ENCODE measurements at places on chromosomes 3 and 15.
A peak's percentile ranks its signal among the peaks of the same experiment; 100 is the strongest.

- no peak for DNase-seq
Measured at GRCh38 chr3:157465741-157466140, 29.1 kb downstream of the PTX3 start.

- DNase-seq = no peak
Measured at GRCh38 chr15:62498712-62499111, 333.6 kb upstream of the C2CD4B start.

GRCh38 chr3:95521396-95521795 lies 1293.0 kb upstream of the EPHA6 start:
- DNase-seq = no peak

DNA sequence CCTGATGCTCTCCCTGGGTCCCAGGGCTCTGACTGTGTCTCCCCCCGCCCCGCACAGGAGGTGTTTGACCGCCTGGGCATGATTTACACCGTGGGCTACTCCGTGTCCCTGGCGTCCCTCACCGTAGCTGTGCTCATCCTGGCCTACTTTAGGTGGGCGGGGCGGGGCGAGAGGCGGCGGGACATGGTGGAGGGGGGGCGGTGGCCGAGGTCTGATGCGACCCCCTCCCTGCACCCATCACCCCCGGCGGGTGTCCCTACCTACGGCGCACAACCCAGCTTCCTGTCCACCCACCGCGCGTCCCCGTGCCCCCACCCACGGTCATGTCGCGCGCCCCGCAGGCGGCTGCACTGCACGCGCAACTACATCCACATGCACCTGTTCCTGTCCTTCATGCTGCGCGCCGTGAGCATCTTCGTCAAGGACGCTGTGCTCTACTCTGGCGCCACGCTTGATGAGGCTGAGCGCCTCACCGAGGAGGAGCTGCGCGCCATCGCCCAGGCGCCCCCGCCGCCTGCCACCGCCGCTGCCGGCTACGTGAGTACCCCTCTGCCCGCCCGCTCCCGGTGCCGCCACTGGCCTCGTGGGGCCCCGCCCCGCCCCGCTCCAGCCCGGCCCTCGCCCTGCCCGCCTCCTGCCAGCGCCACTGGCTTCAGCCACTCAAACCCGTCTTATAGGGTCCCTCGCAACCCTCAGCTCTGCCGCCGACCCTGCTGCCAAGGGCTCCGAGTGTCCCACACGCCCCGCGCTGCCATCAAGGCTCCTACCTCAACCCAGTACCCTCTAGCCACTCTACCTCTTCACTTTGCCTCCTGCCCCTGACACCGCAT lies 21.0 kb downstream of the PTH1R start:
- no peak for DNase-seq

GRCh38 chr3:39294446-39295183 lies 14.8 kb upstream of the CX3CR1 start:
- no peak for DNase-seq

DNA sequence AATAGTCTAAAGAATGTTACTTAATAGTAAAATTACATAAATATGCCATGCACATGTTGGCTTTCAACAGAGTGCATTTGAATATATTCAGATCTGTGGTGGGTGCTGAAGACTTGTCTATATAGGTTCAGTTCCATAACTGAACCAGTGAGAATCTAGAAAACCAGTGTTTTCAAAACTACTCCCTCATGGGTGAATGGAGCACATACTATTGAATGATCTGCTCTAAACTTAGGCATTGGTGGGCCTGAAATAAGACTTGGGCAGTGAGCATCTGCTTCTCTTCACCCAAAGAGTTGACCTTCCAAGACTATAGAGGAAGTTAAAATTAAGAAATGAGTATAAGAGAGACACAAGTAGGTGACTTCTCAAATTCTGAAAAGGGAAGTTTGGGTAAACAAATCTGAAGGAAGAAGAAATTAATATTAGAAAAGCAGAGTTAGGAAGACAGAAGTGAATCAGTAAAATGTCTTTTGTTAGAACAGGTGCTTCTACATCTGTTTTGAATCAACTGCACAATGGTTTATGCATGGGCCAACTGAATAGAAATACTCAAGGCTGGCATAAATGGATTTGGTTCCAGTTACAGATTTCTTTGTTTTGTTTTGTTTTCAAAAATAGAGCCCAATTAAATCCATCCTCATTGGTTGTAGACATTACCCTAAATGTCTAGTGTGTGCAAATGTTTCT lies 19.3 kb downstream of the ALCAM start:
- DNase-seq = no peak

DNA sequence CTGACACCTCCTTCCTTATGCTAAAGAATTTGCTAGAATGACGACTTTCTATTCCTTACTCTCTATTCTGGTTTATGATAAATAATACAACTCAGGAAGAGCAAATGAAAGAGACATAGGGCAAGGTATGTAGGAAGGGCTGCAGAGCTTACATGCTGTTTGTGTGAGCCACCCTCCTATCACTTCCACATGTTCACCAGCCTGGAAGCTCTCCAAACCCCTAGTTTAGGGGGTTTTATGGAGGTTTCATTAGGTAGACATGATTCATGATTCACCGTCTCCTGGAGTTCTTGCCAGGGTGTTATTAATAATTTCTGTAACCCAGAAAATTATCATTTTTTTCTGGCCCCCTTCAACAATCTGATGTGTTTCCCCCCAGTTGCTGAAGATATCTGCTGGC lies 172.1 kb upstream of the COL8A1 start:
- no peak for DNase-seq

GRCh38 chr15:52879145-52879544 lies 89.0 kb upstream of the ONECUT1 start:
- no peak for DNase-seq

GRCh38 chr15:91141097-91141496 lies 41.0 kb downstream of the SV2B start:
- DNase-seq = no peak

DNA sequence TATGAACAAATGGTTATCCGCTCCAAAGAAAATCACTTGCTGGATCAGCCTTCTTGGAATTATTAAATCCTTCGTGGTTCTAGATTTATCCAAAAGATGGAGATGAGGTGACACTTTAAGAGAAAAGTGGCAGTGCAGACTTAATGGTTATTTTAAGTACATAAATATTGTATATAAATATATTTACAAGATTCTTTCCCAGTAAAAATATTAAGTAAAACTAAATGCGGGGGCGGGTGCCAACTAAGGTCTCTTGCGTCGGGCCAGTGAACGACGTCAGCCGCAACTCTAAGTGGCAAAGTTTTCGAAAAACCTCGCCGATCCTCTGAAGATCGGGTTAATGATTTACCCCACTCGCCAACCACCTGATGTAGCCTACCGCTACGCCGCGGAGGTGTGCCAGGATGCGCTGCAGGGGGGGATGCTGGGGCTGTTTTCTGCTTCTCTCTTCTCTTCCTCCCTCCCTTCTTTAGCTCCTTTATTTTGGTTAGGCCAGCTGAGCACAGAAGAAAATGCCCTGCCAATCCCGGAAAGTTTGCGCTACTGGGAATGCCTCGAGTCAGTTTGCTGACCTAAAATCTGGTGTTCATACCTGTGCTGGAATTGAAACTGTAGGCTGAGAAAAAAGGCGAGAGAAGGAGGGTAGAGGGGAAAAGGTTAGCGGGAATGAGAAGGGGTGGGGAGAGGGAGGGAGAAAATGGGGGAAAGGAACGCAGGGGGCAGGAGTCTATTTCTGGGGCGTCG lies 7.6 kb upstream of the FOXB1 start:
- DNase-seq = no peak

DNA sequence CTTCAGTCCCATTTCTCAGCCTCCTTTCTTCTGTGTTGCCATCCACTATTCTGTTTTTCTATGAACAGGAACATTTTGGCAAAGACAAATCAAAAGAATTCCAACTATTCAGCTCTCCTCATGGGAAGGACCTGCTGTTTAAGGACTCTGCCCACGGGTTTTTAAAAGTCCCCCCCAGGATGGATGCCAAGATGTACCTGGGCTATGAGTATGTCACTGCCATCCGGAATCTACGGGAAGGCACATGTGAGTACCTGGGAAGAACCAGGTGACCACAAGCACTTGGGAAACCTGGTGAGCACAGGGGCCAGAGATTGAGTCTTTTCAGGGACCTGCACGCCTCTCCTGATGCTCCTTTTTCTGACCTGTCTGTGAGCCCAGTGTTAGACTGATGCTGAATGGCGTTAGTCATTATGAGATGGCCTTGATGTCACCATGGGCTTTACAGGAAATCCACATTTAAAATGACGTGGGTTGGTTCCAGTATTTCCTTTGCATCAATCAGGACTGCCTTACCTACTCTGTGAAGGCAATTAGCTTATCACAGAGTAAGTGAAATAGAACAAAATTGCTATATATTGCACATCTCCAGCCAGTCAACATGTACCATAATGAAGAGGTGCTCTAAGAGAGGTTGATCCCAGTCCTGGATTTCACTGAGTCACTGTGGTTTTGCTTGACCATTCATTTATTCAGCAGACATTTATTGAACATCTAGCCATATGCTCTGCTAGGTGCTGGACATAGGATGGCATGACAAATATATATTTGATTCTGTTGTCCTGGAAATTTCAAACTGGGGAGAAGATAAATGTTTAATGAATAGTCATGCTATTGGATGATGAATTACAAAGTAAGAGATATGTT lies 11.7 kb downstream of the TF start:
- DNase-seq = no peak

DNA sequence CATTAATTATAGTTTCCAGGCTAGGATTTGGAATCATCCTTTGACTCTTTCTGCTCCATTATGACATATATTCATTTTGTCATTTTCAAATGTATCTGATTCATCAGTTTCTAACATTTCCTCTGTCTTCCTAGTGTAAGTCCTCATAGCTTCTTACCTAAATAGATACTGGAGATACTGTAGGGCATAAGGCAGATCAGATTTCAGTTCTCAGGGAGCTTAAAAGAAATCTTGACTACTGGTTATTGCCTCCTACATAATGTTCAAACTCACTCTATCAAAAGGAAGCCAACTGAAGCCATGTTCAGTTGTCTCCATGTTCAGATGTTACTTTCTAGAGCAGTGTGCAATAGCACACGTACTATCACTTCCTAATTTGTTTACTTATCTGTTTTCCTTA lies 29.6 kb upstream of the CTDSPL2 start:
- no peak for DNase-seq

DNA sequence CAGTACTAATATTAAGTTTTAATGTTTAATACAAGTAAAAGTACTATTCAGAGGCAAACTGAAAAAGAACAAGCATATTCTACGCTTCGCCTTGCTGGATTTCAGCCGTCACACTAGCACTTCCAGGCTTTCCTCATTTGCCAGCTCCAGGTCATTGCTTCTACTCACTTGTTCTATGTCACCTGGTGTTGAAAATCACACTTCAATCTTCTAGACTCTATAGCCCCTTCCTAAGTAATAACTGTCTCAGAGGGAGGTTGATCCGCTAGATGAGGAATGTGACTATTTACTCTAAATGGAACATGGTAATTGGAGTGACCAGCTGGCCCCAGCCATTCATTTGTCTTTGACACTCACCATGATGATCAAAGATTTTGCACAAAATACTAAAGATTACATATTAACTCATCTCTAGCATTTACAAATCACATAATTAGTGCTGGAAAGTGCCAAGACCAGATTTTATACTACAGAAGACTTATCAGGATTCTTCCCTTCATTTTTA lies 92.0 kb downstream of the GAP43 start:
- DNase-seq = no peak

DNA sequence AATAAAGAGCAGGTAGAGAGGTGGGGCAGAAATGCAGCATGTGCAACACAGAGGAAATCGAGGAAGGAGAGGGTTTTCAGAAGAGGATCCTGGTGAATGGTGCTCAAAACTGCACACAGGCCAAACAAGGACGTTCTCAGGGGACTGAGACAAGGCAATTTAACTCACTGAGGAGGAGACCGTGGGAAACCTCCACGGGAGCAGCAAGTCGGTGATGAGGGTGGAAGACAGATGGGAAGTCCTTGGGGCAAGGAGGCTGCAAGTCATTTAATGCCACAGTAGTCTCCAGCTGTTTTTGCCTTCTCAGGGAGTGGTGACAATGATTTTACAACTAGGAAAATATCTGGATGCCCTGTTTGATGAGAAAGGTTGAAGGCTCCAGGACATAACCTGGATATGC lies 11.5 kb upstream of the PDIA5 start:
- no peak for DNase-seq

GRCh38 chr3:166810741-166811445 lies 569.2 kb downstream of the ZBBX start:
- no peak for DNase-seq

DNA sequence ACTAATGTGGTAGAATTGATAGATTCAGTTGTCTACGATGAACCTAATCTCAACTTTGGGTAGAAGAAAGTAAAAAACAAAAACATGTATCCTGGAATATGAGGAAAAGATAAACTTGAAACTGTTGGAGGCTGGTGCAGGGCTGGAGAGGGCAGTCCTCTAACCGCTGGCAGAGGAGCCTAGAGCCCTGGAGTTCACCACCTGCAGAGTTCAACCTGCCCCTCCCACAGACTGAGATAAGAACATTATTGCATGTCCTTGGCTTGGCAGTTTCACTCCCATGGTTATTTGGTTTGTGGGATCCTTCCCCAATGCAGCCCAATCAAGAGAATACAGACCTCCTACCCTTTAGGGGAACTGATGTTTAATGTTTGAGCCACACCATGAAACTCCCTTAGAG lies 53.2 kb upstream of the GATM start:
- DNase-seq = no peak

DNA sequence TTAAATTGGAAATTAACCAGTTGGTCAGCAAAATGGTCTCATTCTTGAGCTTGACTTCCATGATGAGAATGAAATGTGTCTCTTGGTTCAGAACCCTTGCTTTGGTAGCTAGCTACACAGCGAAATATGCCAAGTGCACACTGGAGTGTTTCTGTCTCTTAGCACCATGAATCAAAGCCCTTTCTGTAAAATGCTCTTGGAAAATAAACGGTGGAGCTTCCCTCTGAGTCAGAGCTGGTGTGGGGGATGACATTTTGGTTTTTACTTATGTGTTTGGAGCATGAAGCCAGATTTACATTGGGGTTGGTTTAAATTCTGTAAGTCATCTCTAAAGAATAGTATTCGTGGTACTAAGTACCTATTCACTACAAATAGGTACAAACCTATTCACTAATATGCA lies 85.1 kb upstream of the NANOGP8 start:
- no peak for DNase-seq

GRCh38 chr3:171646357-171647133 lies 163.7 kb downstream of the PLD1 start:
- peak; percentile 46 for DNase-seq

GRCh38 chr3:187955587-187955952 lies 198.4 kb upstream of the LPP start:
- no peak for DNase-seq

- DNase-seq = peak; percentile 80
Measured at GRCh38 chr3:101065962-101066361, 72.7 kb upstream of the ABI3BP start.

GRCh38 chr15:70582143-70582945 lies 181.0 kb downstream of the UACA start:
- DNase-seq = no peak

DNA sequence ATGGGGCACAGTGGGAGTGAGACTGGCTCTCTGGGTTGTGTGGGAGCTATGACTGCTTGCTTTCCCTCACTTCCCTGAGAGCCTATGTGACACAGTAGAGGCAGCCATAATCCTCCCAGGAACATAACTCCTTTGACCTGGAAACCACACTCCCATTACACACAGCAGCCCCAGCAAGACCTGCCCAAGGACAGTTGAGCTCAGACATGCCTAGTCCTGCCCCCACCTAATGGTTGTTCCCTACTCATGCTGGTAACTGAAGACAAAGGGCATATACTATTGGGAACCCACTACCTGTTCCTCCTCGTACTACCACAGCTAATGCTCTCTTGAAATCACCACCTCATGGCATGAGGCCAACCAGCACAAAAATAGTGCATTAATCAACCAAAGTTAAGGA lies 550.4 kb upstream of the ARPP21 start:
- DNase-seq = no peak

Measured in AG04449 (cell line).